ENCODE measurements at places on chromosomes 7 and 10.

DNA sequence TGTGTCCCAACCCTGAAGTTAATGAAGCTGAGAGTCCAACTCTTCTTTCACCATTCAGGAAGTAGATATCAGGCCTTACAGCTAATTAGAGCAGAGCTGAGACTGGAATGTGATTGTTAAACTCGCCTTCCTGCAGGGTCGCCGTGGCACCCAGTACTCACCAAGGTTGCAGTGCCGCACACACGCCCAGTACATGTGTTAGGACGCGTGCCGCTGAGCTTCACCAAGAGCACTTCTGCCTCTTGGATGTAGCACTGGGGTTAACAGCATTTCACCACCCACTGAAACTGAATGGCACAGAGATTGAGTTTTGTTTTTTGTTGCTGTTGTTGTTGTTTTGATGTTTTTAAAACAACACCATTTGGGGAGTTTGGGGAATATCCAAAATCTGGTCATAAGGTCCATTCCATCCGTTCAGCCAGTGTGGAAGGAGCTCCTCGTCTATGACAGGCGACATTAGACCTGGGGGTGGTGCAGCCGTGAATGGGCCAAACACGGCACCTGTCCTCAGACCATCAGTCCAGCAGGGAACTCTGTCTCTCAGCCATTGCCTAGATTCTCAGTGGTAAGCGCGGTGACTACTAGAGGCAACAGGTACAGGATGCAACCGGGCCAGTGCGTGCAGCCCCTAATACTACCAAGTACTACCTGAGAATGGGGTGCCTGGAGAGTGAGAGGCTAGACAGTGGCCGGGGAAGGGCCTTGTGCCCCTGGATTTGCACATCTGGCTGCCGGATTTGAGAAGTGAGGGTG lies 21.9 kb downstream of the WIPI2 start:
- no peak for DNase-seq
- H3K36me3 ChIP-seq = peaks cover 46% of the 10 kb centered on the region
- H3K27ac ChIP-seq = no peak overlapping the region
- no peaks in the 10 kb centered on the region for H3K4me1 ChIP-seq
- H3K4me3 ChIP-seq = no peak overlapping the region
- no peaks in the 10 kb centered on the region for H3K27me3 ChIP-seq

DNA sequence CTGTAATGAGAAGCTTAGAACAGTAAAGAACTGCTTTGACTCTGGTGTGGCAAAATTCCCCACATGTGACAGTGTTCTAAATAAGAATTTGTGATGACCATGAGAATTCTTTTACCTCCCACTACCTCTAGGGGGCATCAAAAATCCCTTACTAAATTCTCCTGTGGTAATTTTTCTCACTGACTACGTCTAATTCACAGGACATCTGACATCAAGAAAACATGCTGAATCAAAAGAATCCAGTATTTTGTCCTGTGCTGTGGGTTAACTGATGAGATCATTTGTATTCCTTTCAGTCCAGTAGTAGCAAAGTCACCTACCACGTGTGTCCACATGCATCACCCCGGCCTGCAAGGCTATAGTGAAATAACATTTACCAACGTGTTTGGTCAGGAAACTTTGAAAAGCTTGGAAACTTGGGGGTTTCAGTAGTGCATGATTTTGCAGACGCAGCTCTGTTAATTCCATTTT lies 103.8 kb downstream of the ATE1 start:
- H3K36me3 ChIP-seq = no peaks in the 10 kb centered on the region
- H3K27me3 ChIP-seq = no peaks in the 10 kb centered on the region
- no peak for DNase-seq
- no peak overlapping the region for H3K4me3 ChIP-seq

GRCh38 chr10:125820701-125821100 lies 2.4 kb downstream of the UROS start:
- no peak overlapping the region for H3K27ac ChIP-seq
- H3K4me3 ChIP-seq = no peak overlapping the region
- no peak for DNase-seq
- H3K27me3 ChIP-seq = no peaks in the 10 kb centered on the region
- peaks cover 11% of the 10 kb centered on the region for H3K4me1 ChIP-seq

DNA sequence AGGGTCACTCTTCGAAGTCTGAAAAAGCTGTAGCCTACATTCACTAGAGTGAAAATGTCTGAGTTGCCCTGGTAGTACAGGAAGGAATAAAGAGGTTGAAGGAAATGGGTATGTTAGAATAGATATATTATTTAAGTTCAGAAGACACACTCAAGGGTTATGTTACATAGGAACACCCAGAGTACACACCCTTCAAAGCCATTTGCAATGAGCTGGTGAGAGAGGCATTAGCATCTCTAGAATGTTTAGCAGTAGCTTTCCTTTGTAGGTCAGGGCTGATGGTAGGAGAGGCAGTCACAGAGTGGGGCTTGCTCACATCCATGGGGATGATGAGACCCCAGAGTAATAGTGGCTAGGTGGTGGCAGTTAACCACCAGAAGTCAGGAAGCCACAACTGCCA lies 221.2 kb downstream of the SLC25A13 start:
- no peaks in the 10 kb centered on the region for H3K36me3 ChIP-seq
- H3K27ac ChIP-seq = no peak overlapping the region
- H3K27me3 ChIP-seq = no peaks in the 10 kb centered on the region
- H3K4me1 ChIP-seq = no peaks in the 10 kb centered on the region
- no peak overlapping the region for H3K4me3 ChIP-seq

DNA sequence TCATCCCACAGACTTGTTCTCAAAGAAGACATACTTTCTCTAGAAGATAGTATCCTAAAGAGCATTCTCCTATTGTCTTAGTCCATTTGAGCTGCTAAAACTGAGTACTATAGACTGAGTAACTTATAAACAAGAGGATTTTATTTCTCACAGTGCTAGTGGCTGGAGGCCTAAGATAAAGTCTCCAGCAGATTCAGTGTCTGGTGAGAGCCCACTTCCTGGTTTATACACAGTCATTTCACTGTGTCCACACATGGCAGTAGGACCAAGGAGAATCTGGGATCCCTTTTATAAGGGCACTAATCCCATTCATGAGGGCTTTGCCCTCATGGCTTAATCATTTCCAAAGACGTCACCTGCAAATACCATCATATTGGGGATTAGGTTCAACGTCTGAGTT lies 68.7 kb downstream of the LRRC17 start:
- no peaks in the 10 kb centered on the region for H3K36me3 ChIP-seq
- H3K27me3 ChIP-seq = no peaks in the 10 kb centered on the region
- DNase-seq = no peak
- H3K4me1 ChIP-seq = no peaks in the 10 kb centered on the region

GRCh38 chr10:94186722-94187121 lies 176.0 kb downstream of the NOC3L start:
- no peaks in the 10 kb centered on the region for H3K27me3 ChIP-seq
- no peak overlapping the region for H3K27ac ChIP-seq
- no peaks in the 10 kb centered on the region for H3K4me1 ChIP-seq
- H3K36me3 ChIP-seq = no peaks in the 10 kb centered on the region
- no peak overlapping the region for H3K4me3 ChIP-seq

GRCh38 chr10:120530699-120531098 lies 73.7 kb downstream of the PLPP4 start:
- H3K4me1 ChIP-seq = no peaks in the 10 kb centered on the region
- no peaks in the 10 kb centered on the region for H3K36me3 ChIP-seq
- no peak for DNase-seq
- H3K27ac ChIP-seq = no peak overlapping the region

DNA sequence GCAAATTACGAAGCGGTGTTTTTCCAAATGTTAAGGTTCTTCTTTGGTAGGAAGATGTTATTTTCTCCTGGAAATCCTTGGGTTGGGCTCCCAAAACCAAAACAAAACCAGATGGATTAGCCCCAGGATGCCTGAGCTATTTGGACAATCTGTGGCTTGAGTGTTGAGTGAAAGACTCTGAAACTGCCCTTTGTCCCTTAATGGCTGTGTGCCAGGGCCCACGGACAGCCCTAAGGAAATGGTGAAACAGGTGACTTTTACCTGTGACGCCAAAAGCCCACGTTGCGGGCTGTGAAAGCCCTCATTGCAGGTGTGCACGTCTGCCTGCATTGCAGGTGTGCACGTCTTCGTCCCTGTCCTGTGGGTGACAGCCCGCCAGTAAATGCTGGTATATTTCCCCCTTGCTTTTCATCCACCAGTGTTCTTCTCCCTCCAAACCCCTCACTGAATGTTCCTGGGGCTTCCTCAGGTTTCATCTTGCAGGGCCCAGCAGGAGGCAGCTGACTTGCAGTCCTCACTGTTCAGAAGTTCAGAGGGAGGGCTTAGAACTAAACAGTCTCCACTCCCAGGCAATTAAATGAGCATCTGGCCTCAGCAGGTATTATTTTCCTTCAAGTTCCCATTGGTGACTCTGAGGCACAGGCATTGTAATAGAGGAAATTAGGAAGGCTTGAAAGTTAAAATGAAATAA lies 10.7 kb downstream of the PFKP start:
- DNase-seq = no peak
- no peaks in the 10 kb centered on the region for H3K27me3 ChIP-seq
- H3K4me3 ChIP-seq = no peak overlapping the region
- H3K36me3 ChIP-seq = no peaks in the 10 kb centered on the region
- H3K27ac ChIP-seq = no peak overlapping the region

GRCh38 chr10:3402187-3402751 lies 229.7 kb upstream of the PITRM1 start:
- H3K27ac ChIP-seq = no peak overlapping the region
- no peaks in the 10 kb centered on the region for H3K36me3 ChIP-seq
- H3K4me3 ChIP-seq = no peak overlapping the region
- no peaks in the 10 kb centered on the region for H3K4me1 ChIP-seq
- DNase-seq = no peak
- no peaks in the 10 kb centered on the region for H3K27me3 ChIP-seq

Measured in effector memory CD4-positive, alpha-beta T cell (primary cell).